ENCODE measurements at places on chromosomes 3 and 15.

- peak; percentile 61 for DNase-seq
Observed at GRCh38 chr3:148789146-148789545, 38.5 kb upstream of the CPB1 start.

GRCh38 chr15:52289629-52290081 is 5.9 kb downstream of the MYO5C start:
- DNase-seq, result no peak

- no peak for DNase-seq
Observed at GRCh38 chr3:184349563-184350470, 11.6 kb downstream of the CLCN2 start.

DNA sequence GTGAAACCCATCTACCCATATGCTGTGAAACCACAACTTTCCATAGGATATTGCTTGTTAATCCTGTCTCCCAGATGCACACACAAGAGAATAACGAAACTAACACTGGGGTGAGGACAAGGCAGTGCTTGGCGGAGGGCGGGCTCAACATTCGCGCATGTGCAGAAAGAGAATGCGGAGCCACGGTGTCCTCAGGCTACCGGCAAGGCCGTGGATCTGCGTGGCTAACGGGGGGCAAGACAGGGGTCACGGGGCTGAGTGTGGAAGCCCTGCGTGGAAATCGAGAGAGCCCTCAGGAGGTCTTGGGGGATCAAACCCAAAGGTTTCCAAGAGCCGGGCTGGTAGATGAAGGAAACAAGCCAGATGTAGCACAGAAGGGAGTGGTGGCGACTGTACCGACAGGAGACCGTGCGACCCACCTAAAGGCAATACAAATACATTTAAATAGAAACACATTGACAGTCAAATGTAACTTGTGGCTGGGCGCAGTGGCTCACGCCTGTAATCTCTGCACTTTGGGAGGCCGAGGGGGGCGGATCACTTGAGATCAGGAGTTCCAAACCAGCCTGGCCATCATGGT is 48.5 kb upstream of the TRA2B start:
- no peak for DNase-seq

DNA sequence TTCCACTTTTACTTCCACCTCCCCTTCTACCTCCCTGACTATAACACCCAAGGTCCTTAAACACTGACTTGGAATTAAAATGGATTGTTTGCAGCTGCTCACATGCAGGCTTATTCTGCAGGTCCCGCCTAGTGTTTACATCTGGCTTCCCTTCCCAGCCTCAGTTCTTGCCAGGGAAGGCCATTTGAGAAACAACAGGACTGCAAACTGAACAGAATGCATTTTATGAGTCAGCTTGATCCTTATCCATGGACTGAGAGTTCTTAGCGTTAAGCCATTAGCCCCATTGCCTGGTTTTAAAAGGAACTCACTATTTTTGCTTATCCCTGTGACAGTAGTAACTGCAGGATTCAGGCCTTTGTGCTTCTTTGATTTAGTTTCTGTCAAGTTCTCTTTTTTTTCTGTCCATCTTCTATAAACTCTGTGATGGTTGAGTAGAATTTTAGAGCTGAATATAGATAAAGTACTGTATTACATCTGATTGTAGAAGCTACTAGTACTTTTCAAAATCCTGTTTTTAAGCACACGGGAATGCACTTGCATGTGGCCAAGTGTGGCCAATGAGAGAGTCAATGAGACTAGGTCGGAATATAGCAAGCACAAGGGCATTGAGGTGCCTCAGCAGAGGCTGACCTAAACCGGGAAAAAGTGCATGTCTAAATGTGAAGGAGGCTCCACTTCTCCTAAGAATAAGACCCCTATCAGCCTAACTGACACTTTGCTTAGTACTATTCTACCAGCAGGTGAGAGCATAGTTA is 106.4 kb downstream of the TUSC7 start:
- no peak for DNase-seq

DNA sequence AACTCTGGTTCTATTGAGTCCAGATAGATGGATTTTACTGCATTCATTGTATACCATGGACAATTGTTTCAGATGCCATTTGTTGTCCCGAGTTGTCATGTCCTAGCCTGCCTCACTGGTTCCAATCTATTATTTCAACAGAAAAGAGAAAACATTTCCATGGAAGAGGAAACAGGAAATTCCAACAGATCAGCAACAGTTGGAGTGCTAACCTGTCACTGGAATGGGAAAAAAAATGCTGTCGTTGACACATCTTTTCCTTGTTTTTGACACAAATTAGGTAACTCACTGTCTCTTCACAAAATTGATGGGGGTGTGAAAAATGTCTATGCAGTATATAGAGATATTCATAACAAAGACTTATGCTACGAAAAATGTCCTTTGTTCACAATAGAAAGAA is 432.0 kb upstream of the TBL1XR1 start:
- no peak for DNase-seq

GRCh38 chr3:104460477-104461406 is 906.0 kb upstream of the ALCAM start:
- no peak for DNase-seq

GRCh38 chr3:128849911-128850455 is 29.4 kb upstream of the ACAD9 start:
- DNase-seq, result no peak
